ENCODE measurements at places on chromosomes 11 and 22.

- DNase-seq, result peak; percentile 15
These were observed 143.5 kb upstream of the PLET1 start for GRCh38 chr11:112404112-112404511.

GRCh38 chr11:108596701-108597100 lies 3.1 kb upstream of the EXPH5 start:
- DNase-seq, result no peak

DNA sequence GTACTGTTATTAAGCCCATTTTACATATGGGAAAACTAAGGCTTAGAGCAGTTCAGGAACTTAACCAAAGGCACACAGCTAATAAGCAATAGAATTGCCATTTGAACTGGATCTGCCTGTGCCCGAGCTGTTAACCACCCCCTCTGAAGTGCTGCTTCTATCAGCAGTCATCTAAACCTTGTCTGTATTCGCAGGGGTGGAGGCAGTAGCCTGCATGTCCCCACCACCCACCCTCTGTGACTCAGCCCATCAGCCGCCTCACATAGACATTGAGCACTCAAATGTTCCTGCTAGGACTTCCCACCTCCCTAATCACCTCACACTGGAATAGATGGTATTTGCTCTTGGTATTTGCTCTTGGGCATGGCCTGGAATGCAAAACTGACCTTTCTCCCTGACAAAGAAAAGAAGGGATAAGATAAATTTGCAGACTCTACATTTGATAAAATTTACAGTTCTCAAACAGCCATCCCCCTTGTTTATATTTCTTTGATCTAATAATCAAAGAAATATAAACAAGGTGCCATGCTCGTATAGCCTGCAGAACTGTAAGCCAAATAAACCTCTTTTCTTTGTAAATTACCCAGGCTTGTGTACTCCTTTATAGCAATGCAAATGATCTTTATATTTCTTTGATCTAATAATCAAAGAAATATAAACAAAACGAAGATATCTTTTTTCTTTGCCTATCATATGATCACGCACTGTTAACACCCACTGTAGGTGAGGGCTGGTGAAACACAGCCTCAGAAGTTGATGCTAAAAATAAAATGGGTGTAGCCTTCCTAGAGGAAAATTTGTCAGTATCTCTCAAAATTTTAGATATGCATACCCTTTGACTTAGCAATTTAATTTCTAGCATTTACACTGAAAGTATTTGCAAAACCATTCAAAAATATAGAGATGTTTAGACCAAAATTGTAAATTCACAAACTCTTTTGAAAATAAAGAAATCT lies 15.9 kb downstream of the DKK3 start:
- DNase-seq, result no peak

DNA sequence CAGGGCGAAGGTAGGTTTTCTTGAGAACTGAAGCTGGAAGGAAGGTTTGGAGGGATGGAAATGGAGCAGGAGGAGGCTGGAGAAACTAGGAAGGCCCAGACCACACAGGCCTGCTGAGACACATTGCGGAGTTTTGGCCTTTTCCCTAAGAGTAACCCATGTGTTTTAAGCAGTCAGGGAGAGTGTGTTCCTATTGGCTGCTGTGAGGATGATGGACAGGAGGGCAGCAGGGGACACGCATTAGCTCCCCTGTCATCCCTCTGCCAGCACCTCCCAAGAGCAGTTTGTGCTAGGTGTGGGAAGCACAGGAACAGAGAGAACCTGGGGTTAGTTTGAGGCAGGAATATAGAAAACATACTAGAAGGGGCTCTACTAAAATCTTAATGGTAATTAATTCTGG lies 842.1 kb downstream of the TBC1D22A start:
- DNase-seq, result no peak

GRCh38 chr11:66607126-66607834 lies 9.2 kb upstream of the RBM14 start:
- DNase-seq, result no peak

Data from DMS79 treated with DMSO at 0.1 percent for 48 hours (cell line).